ENCODE measurements at places on chromosomes 2 and 18.

GRCh38 chr2:193201583-193201982 lies 1006.9 kb upstream of the TMEFF2 start:
- DNase-seq, result no peak

GRCh38 chr2:178327516-178327915 lies 123.5 kb downstream of the PRKRA start:
- DNase-seq, result peak; percentile 15

DNA sequence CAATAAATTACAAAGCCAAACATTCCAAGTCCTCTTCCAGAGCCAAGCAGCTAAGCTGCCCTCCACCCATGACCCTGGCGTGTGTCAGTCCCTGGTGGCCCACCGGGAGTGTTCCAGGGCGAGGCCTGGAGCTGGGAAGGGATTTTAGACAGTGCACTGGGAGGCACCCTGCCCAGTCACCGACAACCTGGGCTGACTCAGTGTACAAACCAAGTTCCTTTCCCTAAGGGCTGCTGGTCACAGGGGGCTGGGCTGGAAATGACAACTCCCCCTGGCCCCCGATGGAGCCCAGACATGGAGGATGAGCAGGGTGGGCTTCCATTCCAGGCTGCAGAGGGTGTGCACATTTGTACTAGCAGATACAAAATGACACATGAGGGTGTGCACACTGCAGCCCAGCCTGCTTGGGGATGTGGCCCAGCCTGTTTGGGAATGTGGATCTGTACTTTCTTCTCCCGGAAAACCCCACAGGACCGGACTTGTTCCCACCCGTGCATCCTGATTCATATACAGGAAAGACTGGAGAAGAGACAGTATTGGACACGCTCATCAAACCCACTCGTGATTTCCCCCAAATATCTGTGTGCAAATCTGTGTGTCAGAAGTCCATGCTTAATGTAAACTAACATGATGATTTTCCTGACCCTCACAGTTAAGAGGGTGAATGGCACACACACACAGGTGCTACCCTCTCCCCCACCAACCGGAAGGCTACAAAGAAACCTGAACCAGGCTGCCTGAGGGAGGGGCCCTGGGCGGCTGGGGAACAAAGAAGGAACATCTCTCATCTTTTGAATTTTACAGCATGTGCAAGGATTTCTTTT lies 58.9 kb downstream of the NDUFA10 start:
- no peak for DNase-seq

DNA sequence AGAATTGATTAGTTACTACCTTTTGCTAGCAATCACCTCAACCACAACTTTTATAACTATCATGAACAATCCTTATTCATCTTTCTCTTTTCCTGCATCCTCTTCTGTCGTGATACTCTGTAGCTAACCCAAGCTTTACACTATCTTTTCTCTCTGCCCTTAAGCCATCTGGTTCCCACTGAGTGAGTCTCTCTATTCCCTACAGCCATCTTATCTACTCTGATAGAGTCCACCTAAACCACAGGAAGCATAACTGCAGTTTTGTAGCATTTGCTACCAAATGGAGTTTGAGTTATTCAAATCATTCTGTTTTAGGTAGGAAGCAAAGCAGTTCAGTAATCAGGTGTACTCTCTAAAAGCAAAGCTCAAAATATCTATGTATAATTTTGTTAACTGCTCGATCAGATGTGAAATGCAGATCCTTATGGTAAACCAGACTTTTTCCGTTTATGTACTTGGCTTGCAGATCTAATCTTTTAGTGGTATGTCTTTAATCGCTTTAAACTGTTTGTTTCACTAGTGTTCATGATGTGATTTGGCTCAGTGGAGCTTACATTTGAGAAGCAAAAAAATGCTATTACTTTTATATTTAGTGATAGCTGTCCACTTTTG lies 91.0 kb downstream of the CSRNP3 start:
- DNase-seq, result no peak

GRCh38 chr2:112712903-112713584 lies 7.8 kb upstream of the NT5DC4 start:
- no peak for DNase-seq

- DNase-seq, result peak; percentile 46
Measured at GRCh38 chr18:59141294-59142068, 1.8 kb downstream of the SEC11C start.

DNA sequence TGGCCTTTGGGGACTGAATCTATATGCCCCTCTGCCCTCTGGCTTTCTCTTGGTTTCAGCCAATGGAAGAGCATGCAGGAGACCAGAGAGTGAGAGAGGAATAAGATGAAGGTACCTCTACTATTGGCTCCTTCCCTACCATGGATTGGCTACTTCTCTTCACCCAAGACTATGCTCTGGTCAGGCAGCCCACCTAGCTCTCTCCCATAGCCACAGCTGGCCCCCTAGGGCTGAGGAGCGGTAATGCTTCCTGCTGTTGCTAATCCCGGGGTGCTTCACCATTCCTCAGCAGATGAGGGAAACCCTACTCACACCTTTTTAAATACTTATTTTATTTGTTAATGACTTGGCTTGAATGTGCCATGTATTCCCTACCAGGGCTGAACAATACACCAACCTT lies 142.4 kb downstream of the MREG start:
- no peak for DNase-seq

- no peak for DNase-seq
Measured at GRCh38 chr2:108929807-108930425, 59.1 kb downstream of the EDAR start.

DNA sequence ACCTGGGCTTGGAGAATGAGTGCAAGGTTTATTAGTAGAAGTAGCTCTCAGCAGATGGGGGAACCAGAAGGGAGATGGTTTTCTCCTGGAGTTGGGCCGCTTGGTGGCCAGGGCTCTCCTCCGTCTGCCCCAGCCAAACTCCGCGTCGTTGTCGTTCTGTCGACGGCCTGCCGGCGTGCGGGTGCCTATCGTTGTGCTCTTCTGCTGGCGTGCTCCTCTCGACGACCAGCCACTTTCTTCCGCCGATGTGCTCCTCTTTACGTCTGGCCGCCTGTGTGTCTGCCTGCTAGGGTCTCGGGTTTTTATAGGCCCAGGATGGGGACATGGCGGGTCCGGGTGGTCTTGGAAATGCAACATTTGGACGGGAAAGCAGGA lies 119.1 kb downstream of the BMPR2 start:
- no peak for DNase-seq

GRCh38 chr2:237697586-237698357 lies 70.4 kb downstream of the LRRFIP1 start:
- no peak for DNase-seq

DNA sequence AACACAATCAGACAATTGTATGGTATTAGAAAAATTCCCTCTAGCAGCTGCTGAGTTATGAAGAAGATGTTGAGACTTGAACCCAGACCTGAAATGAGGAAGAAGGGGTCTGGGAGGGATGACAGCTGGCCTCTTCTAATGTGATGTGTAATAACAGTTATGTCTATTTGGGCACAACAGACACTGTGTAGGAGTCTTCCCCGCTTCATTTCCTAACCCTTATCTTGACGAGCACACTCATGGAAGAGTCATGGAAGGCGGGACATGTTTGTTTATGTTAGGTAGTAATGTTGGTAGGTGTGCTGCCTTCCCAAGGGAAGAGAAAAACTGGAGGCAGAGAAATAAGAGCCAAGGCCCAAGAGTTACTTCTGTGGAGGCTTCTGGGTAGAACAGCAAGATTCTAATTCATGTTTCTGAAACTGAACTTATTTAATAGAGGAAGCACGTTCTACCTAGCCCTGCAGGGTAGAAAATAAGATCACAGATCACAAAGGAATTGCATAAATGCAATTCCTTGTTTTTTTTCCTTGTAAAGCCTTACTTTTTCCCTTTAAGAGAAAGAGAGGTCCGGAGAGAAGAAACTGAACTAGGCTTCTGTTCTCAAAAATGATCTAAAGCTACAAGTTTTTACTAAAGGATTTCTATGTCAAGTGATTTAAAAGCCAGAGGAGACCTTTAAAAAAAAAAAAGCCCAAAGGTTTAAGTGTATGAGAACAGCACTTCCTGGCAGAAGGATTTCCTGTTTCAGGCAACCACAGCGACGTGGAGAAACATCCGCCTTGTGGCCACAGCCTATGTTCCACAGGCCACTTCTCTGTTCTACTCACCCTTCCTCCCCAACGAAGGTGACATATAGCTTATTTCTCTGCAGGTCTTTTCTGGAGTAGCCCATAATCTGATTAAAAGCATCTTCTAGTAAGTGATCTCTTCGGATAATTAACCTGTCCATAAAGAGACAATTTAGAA lies 68.5 kb upstream of the STK17B start:
- DNase-seq, result no peak

- DNase-seq, result peak; percentile 8
Measured at GRCh38 chr2:72916743-72917137, 579 bp upstream of the EMX1 start.

DNA sequence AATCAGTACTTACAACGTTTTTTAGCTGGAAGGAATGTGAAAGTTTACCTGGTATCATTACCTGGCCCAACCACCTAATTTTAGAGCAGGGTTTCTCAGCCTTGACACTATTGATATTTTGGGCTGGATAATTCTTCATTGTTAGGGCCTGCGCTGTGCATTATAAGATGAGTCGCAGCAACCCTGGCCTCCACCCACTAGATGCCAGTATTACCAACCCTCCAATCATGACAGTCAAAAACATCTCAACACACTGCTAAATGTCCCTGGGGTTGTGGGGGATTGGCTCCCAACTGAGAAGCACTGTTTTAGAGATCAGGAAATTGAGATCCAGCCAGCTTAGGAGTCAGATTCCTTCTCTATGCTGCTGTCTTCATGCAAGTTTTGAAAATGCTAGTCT lies 265.3 kb upstream of the TCF4 start:
- no peak for DNase-seq

- DNase-seq, result no peak
Measured at GRCh38 chr18:6428851-6429395, 14.2 kb upstream of the L3MBTL4 start.

GRCh38 chr18:35045121-35045520 lies 3.9 kb downstream of the MAPRE2 start:
- peak; percentile 57 for DNase-seq

DNA sequence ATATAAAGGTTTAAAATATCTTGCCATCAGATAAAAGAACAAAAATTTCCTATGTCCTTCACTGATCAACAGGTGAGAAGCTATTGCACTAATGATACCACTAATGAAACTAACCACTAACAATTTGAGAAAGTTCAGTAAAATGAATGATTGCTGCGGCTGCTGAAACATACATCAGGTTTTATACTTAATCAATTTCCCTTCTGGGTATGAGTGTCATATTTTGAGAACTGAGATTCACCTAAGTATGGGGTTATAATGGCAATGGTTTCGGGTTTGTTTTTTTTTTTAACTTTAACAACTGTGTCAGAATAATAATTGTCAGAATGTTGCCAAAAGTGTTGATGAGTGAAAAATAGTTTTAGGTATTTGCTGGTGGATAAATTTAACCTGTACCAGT lies 151.3 kb upstream of the SLC39A10 start:
- DNase-seq, result no peak

- no peak for DNase-seq
Measured at GRCh38 chr2:46167924-46168323, 129.3 kb upstream of the EPAS1 start.

GRCh38 chr2:67489396-67489795 lies 92.3 kb downstream of the ETAA1 start:
- DNase-seq, result no peak

GRCh38 chr2:241561832-241562231 lies 3.3 kb downstream of the BOK start:
- DNase-seq, result no peak

DNA sequence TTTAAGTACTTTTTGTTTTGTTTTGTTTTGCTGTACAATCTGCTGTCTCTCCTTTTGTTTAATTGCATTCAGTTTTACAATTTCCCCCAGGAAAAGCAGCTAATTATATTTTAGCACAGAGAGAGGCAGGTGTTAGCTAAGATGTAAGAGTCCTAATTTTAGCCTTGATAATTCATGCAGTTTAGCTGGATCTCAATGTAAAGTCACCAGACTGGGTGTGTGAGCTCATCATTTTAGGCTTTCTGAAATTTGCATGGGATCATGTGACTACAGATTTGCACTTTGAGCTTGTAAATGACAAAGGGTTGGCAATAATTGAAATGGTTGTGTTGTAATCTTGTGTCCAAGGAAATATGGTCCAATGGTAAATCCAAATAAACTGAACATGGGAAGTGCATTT lies 68.5 kb downstream of the ETAA1 start:
- peak; percentile 61 for DNase-seq

- no peak for DNase-seq
Measured at GRCh38 chr2:145253492-145253891, 733.6 kb upstream of the ZEB2 start.

All from NCI-H1105 (cell line).